Calu3 (cell line): ENCODE measurements at places on chromosomes 5 and 9.

GRCh38 chr9:127176631-127177030 lies 54.2 kb upstream of the ANGPTL2 start:
- DNase-seq: no peak

- DNase-seq: no peak
Measured at GRCh38 chr9:98888801-98889421, 54.8 kb upstream of the COL15A1 start.

DNA sequence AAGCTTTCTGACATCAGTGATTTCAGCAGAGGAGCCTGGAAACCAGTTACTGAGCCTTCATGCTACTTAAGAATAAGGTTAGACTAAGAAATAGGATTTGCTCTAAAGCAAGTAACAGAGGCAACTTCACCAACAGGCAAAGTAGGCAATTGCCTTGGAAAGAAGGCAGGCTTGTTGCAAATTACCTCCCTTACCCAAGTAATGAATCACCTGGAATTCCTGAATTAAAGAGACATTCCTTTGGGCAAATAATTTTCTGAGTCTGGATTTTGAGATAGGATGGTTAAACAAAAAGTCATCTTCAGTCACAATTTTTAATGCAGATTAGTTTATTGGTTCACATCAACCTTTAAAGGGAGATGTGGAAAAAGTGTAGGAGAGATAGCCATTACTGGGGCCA lies 92.8 kb downstream of the ITGA1 start:
- DNase-seq: no peak

DNA sequence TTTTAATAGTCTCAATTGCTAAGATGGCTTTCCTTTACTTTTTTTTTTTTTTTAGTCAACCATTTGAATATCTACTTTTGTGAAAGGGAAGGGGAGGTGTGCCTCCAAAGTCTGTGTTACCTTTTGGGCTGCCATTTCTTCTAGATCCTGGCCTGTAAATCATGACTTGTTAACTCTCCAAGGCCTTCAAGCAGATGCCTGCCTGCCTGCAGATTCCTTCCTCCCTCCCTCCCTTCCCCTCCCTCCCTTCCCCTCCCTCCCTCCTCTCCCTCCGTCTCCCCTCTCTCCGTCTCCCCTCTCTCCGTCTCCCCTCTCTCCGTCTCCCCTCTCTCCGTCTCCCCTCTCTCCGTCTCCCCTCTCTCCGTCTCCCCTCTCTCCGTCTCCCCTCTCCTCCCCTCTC lies 73.1 kb downstream of the COMMD10 start:
- no peak for DNase-seq

DNA sequence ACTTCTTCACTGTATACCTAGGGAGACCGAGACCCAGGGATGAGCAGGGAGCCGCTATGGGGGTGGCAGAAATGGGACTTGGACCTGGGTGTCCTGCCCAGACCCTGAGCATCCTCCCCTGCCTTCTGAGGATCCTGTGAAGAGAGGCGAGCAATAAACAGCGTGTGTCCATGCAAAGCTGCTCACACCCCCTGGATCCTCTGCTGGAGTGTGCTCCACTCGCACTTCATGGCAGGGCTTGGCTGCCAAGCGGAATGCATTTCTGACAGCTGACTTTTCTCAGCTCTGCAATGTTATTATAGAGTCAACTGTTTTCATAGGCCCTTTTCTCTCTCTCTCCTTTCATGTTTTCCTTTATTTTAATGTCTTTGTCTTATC lies 31.0 kb upstream of the ALDH1B1 start:
- no peak for DNase-seq
